NCI-H187 treated with DMSO at 0.1 percent for 48 hours (cell line): ENCODE measurements at places on chromosomes 1 and 21.
A peak's percentile ranks its signal among the peaks of the same experiment; 100 is the strongest.

DNA sequence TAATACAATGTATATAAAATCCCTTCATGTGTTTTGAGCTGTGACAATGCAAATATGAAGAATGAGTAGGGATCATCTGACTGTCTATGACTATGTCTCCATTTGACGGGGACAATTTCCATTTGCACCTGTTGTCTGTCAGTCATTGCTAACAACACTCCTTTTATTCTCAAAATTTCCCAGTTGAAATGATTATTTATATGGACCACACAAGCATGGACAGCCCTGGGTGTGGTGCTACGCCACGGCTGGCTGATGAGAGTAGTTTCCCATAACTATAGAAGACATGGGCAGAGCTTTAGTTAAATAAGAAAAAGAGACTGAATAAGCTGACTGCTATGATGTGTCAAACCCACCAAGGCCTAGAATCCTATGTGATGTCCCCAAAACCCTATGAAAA lies 135.8 kb downstream of the MAP3K21 start:
- DNase-seq, result no peak

DNA sequence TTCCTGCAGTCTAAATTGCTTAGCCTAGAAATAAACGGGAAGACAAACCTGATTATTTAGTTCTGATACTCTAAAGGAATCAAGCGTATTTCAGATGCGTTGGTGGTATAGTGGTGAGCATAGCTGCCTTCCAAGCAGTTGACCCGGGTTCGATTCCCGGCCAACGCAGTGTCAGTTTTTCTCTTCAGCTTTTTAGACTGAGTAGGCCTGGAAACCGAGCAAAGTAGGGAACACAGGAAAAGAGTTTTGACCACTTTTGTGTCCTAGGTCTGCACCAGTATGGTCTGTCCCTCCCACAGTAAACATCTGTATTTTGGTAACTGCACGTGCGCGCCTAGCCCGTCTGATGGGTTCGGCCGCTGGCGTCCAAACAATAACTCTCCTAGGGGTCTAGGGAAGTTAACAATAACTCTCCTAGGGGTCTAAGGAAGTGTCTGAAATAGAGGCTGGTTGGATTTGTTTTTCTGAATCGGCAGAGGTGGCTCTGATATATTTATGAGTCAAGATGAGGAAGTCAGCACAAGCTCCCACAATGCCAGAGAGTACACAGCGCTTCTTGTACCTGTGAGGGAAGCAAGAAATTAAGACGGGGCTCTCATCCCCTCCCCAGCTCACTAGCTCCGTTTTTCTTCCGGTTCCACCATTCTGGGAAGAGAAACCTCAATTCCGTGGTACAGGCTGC lies 15.6 kb upstream of the HJV start:
- DNase-seq, result peak; percentile 89

- DNase-seq, result no peak
Measured at GRCh38 chr1:167263819-167264464, 43.3 kb downstream of the POU2F1 start.

DNA sequence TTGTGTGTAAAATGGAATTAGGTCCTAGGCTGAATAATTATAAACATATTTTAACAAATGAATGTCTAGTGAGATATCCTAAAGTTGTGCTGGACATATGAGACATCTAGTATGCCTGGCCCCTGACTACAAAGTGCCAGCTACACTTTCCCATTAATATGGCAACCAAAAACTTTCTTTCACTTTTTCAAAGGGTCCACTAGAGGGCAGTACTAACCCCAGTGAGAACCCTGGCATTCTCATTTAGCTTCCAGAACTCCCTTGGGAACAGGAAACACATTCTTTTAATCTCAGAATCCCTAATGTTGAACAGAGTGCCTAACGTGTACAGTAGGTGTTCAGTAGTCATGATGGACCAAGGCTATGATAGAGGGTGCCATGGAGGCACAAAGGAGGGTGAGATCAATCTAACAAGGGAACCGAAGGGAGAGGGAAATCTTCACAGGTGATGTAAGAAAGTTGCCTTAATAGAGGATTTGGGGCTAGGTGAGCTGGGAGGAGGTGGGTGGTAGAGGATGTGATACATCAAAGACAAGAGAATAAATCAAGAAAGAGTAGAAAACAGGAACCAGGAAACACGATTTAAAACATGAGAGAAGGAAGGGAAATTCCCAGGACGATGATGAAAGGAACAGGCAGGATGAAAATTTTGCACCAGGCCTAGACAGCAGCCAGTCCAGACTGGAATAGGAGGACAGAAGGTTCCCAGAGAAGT lies 41.6 kb downstream of the NSL1 start:
- no peak for DNase-seq

GRCh38 chr1:98496256-98496995 lies 165.1 kb upstream of the SNX7 start:
- DNase-seq, result no peak

- no peak for DNase-seq
Measured at GRCh38 chr1:45522324-45523104, 830 bp upstream of the PRDX1 start.

GRCh38 chr1:77446841-77447555 lies 165.2 kb downstream of the AK5 start:
- no peak for DNase-seq

DNA sequence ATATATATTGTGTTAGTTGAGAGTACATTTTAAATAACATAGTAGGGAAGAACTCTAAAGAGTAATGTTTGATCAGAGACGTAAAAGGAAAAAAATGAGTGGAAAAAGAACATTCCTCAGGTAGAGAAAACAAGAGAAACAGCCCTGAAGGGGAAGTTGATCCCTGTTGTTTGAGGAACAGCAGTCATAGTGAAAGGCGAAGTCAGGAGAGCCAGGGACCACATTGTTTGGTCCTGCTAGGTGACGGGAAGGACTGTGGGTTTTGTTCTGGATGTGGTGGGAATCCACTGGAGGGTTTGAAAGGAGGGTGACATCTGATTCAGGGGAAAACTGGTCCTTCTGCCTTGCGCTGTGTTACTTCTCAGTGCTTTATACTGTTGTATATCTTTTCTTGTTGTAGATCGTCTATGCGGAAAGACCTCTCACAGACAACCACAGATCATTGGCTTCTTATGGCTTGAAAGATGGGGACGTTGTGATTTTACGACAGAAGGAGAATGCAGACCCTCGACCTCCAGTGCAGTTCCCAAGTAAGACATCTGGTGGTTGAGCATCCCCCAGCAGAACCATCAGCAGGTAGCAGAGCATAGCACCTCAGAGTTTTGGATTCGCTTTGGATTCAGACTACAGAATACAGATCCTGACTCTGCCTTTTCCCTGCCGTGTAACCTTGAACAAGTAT lies 9.2 kb downstream of the DDI2 start:
- no peak for DNase-seq

- DNase-seq, result no peak
Measured at GRCh38 chr1:25654109-25654660, 37.6 kb downstream of the MAN1C1 start.

DNA sequence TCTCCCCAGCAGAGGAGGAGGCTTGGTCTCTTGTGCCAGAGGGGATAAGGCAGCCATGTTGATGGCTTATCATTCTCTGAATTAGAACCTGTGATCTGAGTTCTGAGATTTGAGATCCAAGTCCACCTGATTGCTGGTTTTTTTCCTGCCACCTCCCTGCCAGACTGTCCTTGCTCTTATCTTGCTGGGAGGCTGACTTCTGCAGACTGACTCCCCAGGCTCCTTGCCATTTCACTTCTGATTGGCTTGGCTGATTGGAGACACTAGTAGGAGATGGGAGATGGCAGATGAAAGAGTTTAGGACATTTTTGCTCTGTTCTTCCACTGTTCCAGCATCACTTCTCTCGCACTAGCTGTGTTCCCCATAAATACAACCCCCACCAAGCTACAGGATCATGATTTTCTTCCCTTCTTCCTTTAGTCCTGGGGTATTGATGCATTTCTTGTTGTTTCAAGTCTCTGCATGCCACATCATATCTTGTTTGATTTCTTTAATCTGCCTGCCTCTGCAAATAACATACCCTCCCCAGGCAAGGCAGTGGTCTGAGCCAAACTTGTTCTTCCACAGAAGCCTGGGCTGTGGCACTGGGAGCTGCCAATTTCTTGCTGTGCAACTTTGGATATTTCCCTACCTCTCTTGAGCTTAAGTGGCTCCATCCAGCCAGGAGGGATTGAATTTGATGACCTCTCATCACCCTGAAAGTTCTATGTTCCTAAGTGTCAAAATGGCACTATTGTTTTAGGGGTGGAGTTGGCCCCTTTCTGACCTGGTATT lies 963 bp upstream of the CYP4B1 start:
- no peak for DNase-seq

DNA sequence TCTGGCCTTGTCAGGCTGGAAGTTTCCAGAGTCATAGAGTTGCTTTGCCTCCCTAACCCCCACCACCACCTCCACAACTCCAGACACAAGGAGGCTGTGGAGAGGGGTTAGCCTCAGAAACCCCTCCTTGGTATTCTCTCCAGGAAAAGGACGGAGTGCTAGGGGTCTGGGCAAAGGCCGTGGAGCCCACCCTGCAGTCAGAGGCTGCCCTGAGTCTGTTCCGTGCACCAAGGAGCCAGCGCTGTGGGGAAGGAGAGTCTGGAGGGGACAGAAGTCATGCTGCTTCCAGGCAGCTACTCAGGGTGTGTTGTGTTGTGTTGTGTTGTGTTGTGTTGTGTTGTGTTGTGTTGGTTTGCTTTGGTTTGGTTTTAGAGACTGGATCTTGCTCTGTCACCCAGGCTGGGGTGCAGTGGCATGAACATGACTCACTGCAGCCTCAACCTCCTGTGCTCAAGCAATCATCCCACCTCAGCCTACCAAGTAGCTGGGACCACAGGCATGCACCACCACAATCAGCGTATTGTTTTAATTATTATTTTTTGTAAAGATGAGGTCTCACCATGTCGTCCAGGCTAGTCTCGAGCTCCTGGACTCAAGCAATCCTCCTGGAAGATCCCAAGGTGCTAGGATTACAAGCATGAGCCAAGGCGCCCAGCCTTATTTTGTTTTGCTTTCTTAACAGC lies 122.2 kb upstream of the TMEM51 start:
- DNase-seq, result no peak
